ENCODE measurements at places on chromosomes 2 and 18.

- DNase-seq, result no peak
Observed at GRCh38 chr2:120330946-120331822, 14.8 kb upstream of the INHBB start.

- DNase-seq, result no peak
Observed at GRCh38 chr2:202016579-202017227, 17.0 kb upstream of the FZD7 start.

GRCh38 chr2:199258291-199258690, 199.4 kb downstream of the SATB2 start:
- DNase-seq, result no peak

- no peak for DNase-seq
Observed at GRCh38 chr2:172806493-172806892, 70.8 kb downstream of the RAPGEF4 start.

GRCh38 chr2:177400337-177400923, 7.9 kb downstream of the AGPS start:
- DNase-seq, result no peak

DNA sequence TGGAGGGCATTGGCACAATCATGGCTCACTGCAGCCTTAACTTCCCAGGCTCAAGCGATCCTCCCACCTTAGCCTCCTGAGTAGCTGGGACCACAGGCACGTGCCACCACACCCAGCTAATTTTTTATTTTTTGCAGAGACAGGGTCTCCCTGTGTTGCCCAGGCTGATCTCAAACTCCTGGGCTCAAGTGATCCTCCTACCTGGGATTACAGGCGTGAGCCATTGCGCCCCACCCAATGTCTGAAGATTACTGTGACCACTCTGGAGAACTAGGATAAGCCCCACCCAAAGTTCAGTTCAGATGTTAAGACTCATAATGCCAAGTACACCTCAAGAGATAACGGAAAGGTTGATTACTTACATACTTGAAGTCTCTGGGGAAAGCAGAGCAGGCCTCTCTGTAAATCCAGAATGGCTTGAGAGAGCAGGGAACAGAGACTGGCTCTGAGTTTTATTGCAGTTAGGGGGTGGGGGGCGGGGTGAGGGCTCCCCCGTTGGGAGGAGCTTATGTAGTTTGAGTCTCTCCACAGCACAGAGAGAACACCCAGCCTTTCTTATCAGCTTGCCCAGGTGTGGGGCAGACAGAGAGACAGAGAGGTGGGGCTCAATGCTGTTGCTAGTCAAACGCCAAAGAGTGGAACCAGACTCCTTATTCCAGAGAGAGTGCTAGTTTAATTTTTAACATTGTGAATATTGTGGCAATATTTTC, 26.5 kb upstream of the ERICH2 start:
- no peak for DNase-seq

GRCh38 chr2:27118525-27119329, at the start of gene CGREF1:
CGREF1 (minus strand) TSS chr2:27119128; CDS start chr2:27104366, 14,762 bp downstream.
- no peak for DNase-seq

DNA sequence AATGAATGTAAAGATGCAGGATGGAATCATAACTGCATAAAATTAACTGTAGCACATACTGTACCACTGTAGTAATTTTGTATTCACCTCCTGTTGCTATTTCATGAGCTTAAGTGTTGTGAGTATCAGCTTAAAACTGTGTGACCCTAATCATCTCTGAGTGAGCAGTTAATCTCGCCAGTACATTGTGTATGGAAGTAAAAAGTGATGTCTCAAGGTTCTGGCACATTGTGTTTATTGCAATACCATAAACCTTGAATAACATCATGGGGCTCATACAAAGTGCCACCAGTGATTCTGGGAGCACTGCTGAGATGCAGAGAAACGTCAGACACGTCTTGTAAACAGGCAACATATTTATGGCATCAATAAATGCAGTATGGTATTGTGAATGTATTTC, 124.5 kb downstream of the PMAIP1 start:
- DNase-seq, result no peak

DNA sequence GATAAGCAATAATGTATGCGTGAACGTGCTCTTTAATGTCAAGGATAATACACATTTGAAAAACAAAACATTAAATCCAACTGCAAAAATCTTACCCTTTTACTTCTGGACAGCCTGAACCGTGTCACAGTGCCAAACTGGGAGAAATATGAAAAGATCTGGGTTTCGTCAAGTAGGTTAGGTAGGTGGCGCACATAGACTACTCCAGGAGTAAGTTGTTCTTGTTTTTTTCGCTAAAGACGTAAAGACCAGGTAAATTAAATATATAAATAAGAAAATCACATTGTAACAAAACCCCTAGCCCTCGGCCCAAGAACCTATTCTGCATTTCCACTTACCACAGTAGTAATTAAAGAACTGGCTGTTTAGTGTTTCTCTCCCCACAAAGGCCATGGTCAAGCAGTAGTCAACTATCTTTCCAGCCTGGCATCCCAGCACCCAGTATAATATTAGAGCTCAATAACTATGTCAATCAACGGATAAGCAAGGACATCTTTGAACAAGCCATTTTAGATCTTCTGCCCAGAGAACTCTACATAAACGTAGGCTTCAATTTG, 1.1 kb downstream of the NIFK start:
- no peak for DNase-seq

DNA sequence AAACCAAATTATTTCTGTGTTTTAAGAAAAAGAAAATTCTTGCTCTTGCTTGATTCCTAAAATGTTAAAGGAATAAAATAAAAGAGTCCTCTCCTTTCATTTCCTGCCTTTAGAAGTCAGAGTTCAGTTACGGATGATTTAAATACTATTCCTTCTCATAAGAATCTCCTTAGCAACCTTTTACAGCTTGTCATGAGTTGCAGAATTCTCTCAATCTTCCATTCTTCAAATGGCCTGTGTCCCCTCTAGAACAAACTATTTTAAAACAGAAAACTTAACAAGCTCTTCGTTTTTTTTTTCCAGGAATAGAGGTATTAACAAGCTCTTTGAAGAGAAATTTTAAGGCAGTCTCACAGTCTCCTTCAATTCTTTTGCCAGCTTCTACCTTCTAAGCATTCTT, 42.2 kb downstream of the SPIRE1 start:
- no peak for DNase-seq

DNA sequence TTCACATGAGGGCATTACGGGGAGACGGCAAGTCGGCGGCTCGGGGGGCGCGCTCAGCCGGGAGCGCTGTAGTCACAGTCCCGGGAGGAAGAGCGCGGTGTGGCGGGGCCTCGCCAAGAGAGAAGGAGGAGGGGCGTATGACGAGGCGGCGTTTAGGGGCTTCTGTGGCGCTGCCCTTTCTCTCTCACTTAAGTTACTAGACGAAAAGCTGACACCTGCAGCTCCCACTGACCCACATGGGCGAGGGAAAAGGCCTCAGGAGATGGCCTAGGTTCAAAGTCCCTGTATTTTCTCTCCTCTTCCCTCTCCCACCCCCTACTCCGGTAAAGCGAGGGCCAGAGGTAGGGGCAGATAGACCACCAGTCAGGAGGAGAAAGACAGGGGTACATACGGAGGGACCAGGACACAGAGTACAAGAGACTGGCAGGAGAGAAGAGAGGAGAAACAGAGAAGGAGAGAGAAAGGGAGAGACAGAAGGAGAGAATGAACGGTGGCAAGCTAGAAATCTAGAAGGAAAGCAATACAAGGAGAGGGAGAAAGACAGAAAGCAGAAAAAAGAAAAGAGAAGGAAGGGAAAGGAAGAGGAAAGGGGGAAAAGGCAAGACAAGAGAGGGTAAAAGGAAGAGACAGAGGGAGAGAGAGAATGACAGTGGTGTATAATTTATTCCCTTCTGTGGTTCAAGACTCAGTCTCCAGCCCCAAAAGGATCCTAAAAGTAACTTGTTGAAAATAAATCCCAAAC, 3.8 kb downstream of the SIX2 start:
- DNase-seq, result no peak

GRCh38 chr18:24488824-24489493, 28.5 kb downstream of the HRH4 start:
- no peak for DNase-seq

- DNase-seq, result no peak
Observed at GRCh38 chr2:96684883-96685576, 42.5 kb downstream of the FER1L5 start.

DNA sequence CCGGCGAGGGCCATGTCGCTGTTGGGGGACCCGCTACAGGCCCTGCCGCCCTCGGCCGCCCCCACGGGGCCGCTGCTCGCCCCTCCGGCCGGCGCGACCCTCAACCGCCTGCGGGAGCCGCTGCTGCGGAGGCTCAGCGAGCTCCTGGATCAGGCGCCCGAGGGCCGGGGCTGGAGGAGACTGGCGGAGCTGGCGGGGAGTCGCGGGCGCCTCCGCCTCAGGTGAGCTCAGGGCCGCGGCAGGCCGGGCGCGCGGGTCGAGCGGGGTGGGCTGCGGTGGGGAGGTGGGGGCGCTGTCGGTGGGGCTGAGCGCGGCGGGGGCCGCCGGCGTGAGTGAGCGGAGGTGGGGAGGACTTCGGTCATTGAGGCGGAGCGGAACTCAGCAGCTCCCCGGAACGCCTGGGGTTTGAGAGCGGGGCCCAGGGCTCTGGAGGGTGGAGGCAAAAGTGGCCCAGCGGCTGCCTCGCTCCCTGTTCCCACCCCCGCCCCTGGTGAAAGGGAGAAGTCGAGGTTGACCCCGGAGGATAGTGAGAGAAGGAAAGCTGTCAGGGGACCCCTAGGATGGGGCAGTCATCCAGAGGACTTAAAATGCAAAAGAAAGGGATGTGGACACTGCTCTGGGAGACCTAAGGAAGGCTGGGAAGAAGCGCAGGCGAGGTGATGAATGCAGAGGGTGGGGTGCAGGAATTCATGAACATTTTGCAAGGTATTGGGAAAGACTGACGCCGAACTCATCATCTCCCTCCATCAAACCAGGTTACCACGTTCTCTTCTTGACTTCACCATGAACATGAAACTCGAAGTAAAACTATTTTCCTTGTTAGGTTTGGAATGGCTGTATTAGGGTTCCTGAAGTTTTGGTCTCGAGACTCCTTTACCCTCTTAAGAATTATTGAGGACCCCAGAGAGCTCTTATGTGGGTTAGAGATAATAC, 633 bp downstream of the MALT1 start:
- DNase-seq, result no peak

DNA sequence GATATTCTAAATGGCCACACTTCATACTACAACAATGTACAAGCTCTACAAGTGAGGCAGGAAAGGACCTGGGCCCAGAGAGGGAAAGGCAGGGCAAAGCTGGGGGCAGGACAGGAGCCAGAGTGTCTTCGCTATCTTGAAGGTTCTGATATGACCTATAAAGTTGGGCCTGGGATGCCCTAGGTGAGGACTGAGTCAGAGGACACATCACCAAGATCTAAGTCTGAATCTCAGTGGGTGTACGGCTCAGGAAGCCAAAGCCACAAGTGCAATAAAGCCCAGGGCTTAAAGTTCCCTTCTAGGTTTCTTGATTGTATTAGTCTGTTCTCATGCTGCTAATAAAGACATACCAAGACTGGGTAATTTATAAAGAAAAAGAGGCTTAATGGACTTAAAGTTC, 219.1 kb downstream of the ALK start:
- DNase-seq, result no peak

- DNase-seq, result no peak
Observed at GRCh38 chr2:182946958-182947369, 80.5 kb upstream of the FRZB start.

DNA sequence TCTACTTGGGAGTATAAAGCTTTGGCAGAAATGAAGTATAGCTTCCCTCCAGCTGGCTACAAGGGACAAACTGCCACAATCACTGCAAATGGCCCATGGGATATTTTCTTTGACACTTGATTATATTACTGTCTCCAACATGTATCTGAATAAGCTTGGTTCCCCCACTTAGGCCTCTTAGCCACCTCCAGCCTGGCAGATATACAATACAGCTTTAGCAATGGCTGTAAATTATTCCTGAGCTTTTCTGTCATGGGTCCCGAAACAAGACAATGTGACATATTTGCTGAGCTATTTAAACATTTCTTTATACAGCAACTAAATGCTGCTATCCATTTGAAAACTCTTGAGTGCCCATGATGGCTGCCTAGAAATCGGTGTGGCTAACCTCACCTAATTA, 406.2 kb downstream of the SUCLG1 start:
- DNase-seq, result no peak

GRCh38 chr18:78904179-78904531, 75.5 kb upstream of the SALL3 start:
- no peak for DNase-seq

- DNase-seq, result no peak
Observed at GRCh38 chr2:178865999-178866398, 58.8 kb upstream of the TTN start.

- no peak for DNase-seq
Observed at GRCh38 chr2:197911667-197912066, 107.3 kb downstream of the PLCL1 start.

GRCh38 chr18:30044496-30044895, 998.0 kb downstream of the DSC3 start:
- DNase-seq, result no peak

- DNase-seq, result no peak
Observed at GRCh38 chr2:190519975-190520767, 14.4 kb downstream of the NEMP2 start.

- no peak for DNase-seq
Observed at GRCh38 chr2:28986429-28986828, 5.3 kb downstream of the TOGARAM2 start.

GRCh38 chr2:239482778-239483712, 82.2 kb upstream of the HDAC4 start:
- no peak for DNase-seq

DNA sequence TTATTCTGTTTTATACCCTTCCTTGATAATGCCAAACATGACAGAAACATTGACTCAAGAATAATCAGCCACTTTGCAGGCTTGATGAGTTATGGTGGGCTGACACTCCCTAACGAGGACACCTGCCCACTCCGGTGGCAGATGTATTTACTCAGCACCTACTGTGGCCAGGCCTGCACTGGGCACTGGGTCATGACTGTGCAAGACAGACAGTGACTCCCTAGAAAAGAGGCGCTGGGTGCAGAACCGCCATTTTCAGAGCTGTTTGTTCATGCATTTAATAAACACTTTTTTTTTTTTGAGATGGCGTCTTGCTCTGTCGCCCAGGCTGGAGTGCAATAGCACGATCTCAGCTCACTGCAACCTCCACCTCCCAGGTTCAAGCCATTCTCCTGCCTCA, 32.5 kb downstream of the SNED1 start:
- DNase-seq, result peak; percentile 6

DNA sequence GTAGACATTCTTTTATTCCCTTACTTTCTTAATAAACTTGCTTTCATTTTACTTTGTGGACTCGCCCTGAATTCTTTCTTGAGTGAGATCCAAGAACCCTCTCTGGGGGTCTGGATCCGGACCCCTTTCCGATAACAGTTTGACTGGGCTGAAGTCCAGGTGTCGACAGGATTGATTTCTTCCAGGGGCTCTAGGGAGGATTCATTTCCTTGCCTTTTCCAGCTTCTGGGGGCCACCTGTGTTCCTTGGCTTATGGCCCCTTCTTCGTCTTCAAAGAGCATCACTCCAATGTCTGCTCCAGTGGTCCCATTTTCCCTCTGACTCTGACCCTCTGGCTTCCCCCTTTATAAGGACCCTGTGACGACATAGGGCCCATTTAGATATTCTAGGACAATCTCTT, 67.5 kb downstream of the COPS8 start:
- no peak for DNase-seq

- DNase-seq, result no peak
Observed at GRCh38 chr2:236677368-236677767, 107.7 kb downstream of the ACKR3 start.

Measured in breast epithelium (tissue), 4 donors.